ENCODE measurements at places on chromosomes 2 and 18.

GRCh38 chr2:160558531-160558930 is 64.9 kb upstream of the RBMS1 start:
- no peak for DNase-seq

DNA sequence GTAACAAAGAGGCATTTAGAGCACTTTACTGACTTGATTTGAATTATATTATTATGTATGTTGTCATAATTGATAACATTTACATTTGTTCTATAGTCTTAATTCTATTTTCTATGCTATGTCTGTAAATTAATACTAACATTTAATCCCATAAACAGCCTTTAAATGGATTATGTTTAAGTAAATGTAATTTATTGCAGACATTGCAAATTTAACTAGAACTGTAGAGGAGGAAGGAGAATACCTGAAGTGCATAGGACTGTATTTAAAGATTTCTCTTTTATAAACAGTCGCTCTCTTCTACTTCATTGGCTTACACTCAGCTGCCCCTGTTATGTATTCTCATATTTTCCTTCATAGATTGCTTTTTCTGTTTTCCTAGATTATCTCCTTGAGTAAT is 92.4 kb downstream of the SPAG16 start:
- DNase-seq: no peak

- no peak for DNase-seq
These were observed 15.7 kb downstream of the COL5A2 start for GRCh38 chr2:189163889-189164288.

DNA sequence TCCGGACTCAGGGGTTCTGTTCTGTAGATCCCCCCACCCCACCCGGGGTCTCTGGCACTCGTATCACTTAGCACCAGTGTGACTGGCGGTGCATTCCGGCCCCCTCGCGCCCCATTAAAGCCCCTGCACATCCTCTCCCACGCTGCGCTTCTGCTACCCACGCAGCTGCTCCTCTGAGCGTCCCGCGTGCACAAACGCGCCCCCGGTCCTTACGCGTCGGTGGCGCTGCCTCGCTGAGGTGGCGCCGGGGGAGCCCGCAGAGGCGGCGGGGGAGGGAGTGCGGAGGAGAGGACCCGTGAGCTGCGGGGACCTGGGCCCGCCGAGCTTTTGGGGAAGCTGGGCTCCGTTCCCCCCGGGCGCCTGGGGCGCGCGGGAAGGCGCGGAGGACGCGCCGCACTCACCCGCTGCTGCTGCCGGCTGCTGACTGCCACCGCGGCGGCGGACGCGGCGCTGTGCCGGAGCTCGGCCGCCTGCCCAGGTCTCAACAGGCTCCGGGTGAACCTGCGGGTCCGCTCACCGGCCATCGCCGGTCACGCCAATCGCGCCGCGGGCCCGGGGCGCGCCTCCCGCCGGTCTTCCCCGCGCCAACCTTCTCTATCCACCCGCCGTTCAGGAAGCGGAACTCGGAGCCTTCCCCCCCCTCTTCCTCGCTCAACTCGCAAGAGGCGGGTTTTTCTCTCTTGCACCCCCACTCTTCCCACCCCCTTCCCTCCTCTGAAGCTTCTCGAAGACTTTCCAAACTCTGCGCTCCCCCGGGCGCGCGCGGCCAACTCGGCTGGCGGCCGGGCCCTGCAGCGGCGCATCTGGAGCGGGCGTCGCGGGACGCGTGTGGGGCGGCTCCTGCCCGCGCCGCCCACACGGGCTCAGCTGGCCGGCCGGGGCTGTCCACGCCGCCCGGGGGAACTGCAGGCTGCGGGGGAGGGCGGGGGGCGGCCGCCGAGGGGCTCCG is at the start of gene DOCK10:
Gene DOCK10, minus strand, starts transcription at position 618 of the 949 bp plus-strand sequence. Its CDS starts 94 bp downstream, at position 524.
- peak; percentile 11 for DNase-seq

GRCh38 chr2:144372410-144373080 is 147.4 kb downstream of the ZEB2 start:
- DNase-seq: peak; percentile 43

- DNase-seq: no peak
These were observed 216.9 kb downstream of the SRBD1 start for GRCh38 chr2:45394216-45394615.

GRCh38 chr2:12504443-12504842 is 212.3 kb upstream of the TRIB2 start:
- DNase-seq: no peak

DNA sequence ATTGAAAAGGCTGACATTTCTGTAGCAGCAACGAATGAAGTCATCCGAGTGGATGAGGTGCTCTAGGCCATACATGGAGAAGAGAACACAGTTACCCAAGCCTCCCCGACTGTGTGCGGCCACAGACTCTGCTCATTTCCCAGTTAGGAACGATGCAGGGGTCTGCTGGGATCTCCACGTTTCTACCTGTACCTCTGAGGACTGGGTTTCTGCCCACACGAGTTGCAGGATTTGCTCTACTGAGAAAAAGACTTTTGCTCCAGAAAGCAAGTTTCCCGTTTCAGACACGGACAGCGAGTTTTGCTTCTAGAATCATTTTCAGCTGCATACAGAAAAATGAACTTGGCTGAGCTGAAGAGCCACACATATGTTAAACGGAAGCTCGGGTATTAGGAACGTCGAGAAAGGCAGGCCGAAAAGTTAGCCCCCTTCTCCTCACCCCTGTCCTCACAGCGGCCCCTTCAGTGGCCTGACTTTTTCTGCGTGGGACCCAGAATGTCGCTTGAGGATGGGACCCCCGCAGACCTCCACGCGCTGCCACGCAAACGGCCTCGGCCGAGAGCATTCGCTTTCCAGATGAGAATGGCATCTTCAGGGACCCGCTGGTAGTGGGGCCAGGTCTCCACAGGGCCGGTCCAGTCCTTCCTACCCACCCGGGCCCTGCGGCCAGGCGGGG is 582 bp upstream of the RAB31 start:
- peak; percentile 50 for DNase-seq

DNA sequence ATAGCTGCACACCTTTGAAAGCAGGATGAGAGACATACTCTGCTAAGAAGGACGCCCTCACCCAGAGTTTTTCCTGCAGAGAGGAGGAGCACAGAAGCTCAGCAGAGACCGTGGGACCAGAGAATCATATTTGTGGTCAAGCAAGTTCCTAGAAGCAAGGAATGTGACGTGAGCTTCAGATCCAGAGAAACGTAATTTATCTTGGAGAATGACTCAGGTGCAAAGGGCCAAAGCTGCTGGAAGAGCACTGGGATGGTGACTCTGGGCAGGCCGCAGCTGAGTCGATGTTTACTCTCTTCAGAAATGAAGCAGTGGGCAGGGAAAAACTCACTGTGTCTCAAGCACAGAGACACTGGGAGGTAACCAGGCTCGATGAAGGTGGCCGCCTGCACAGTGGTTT is 50.1 kb upstream of the IGFBP2 start:
- DNase-seq: no peak

- DNase-seq: no peak
These were observed 76.3 kb upstream of the ID2 start for GRCh38 chr2:8605351-8606065.

GRCh38 chr2:41937464-41937906 is 110.3 kb upstream of the PKDCC start:
- DNase-seq: no peak

GRCh38 chr2:96838345-96839292 is 5.2 kb downstream of the ANKRD23 start:
- no peak for DNase-seq

GRCh38 chr18:9209279-9209678 is 72.7 kb downstream of the ANKRD12 start:
- no peak for DNase-seq

- no peak for DNase-seq
These were observed 69.9 kb downstream of the RHBDD1 start for GRCh38 chr2:226905718-226906117.

DNA sequence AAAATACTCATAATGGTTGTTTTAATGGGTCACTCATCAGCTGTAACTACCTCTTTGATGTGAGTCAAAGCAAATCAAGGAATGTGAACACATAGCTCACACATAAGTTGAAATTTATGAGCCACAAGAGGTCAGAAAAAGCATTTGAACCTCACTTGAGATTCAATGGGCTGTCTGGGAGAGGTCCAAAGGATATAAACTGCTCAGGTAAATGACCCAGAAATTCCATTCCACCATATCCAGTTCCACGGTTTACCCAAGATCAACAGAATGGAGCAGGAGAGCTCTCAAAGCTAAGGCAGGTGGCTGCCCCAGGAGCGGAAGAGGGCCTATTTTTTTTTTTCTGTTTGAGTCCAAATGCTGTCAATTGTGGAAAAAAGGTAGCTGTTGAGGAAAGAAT is 464.1 kb downstream of the TNS1 start:
- DNase-seq: no peak

GRCh38 chr2:240465268-240465764 is 29.9 kb downstream of the GPC1 start:
- no peak for DNase-seq

GRCh38 chr2:47039489-47039870 is 115.6 kb downstream of the STPG4 start:
- DNase-seq: no peak

GRCh38 chr2:55961318-55961911 is 37.8 kb upstream of the EFEMP1 start:
- DNase-seq: peak; percentile 15

- DNase-seq: no peak
These were observed 175.3 kb upstream of the TCF4 start for GRCh38 chr18:55763298-55763697.

GRCh38 chr2:26617588-26618083 is 23.5 kb downstream of the CIB4 start:
- no peak for DNase-seq

GRCh38 chr2:61763605-61764034 is 90.2 kb downstream of the FAM161A start:
- DNase-seq: peak; percentile 73

GRCh38 chr18:46639386-46639785 is 17.6 kb downstream of the LOXHD1 start:
- no peak for DNase-seq

GRCh38 chr2:39385172-39385571 is 51.9 kb downstream of the MAP4K3 start:
- no peak for DNase-seq

- peak; percentile 69 for DNase-seq
These were observed 327.7 kb downstream of the SUCLG1 start for GRCh38 chr2:84131278-84131830.

- no peak for DNase-seq
These were observed 329.3 kb downstream of the INSIG2 start for GRCh38 chr2:118417406-118418120.

DNA sequence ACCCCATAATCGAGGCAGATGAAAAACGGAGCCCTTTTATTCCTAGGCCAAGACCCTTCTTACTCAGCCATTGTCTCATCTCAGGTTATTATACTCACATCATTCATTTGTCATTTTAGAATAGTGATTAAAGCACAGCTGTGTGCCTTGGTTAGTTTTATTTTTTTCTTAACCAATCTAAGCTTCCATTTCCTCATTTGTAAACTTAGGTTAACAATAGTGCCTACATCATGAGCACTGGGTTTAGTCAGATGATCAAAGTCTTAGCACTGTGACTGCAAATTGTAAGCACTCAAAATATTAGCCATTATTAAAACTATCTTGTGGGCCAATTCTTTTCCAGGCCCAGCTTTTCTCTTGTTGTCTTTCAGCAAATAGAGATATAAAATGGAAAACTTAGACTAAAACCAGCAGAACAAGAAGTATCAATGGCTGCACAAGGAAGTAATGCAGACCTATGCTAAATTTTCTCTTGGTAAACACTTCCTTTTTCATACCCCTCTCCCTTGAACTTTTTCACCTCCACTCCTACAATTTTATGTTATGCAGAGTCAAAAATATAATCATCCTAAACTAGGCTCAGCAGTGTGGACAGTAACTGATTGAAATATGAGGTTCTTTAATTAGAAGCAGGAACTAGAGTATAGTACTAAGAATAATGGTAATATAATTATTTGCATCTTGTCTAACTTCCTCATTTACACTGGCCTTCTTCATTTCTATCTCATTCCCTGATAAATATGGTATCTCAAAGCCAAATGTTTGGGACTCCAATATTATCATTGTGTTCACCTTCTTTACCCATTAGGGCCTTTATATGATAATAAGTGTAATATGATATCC is 21.5 kb upstream of the GALNT3 start:
- no peak for DNase-seq

GRCh38 chr18:9353596-9353995 is 19.0 kb downstream of the TWSG1 start:
- DNase-seq: no peak

DNA sequence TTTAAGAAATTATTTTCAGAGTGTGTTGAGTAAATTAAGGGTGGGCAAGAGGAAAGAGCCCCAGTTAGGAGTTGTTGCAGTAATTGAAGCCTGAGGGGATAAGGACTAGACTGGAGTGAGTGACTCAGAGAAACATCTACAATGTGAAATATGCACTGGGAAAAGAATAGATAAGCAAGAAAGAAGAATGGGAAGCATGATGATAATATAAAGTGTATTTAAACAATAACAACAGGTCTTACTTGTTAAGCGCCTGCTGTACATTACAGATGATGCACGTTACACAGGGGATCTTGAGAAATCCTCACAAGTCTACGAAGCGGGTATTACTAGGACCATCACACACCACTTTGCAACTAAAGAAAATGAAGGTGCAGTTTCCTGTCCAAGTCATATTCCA is 73.6 kb upstream of the STK17B start:
- DNase-seq: no peak

Data from skin of body (tissue), 3 donors.